ENCODE measurements at places on chromosomes 13 and 19.

DNA sequence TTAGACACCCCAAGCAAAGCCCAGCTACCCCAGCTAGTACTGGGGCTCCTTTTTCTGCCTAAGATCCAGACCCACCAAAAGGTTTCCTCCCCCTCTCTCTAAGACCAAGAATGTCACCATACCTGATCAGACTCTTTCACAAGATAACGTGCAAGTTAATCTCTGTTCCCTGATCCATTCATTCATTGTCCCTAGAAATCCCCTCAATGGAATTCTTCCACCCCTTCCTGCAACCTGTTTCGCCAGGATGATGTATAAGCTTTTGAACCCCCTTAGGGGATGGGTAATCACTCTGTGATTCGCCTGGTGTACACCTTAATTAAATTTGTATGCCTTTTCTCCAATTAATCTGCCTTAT, 17.3 kb upstream of the CLN5 start:
- DNase-seq, result no peak

DNA sequence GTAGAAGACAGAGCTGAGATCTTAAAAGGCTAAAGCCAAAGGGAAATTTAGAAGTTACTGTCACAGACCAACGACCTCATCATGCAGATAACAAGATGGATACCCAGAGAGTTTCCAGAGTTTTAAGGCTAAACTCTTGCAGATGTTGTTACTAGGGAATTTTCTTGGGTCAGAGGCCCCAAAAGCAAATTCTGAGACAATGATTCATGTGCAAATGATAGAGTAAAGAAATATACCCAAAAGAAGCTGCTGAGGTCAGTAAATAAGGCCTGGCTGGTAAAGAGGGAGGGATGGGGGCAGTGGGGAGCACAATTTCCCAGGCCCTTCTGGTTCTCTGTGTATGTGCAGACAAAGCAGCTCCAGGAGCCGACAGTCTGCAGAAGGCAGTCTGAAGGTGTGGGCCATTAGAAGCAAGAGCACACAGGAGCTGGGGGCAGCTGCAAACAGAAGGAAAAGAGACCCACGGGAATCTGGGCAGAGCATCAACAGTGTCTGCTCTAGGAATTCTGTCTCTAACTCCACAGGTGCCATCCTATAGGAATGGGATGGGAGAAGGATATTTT, 330.8 kb downstream of the TBC1D4 start:
- DNase-seq, result no peak

DNA sequence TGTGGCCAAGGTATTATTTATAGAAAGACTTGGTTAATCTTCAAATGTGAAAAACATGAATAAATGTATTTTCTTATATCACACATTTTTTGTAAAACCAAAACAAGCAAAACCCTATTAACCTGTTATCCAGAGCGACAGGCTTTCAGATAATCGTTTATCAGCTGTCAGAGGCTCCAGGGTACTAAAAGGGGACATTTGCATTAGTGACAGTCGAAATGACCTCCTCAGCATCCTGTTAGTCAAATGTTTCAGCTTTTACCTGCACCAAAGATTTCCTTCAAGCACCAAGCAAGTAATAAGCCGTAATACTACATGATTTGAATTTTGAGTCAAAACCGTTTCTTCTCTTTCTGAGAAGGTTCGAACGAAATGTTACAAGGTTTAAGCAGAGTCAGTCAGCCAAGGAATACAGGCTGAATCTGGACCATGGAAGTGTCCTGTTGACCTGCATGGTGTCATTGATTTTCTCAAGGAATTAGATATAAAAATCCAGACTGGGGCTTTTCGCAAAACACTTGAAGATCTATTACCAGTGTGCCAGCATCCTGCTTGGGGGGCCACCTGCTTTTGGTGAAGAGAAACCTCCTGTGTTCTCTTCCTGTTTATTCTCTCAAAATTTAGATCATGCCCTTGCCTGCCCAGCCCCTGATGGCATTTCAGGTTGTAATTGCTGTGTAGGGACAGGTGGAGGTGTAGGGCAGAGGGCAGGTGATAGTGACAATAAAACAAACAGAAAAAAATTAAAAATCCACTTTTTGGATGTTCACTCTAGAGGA, 11.3 kb upstream of the RFC3 start:
- no peak for DNase-seq

DNA sequence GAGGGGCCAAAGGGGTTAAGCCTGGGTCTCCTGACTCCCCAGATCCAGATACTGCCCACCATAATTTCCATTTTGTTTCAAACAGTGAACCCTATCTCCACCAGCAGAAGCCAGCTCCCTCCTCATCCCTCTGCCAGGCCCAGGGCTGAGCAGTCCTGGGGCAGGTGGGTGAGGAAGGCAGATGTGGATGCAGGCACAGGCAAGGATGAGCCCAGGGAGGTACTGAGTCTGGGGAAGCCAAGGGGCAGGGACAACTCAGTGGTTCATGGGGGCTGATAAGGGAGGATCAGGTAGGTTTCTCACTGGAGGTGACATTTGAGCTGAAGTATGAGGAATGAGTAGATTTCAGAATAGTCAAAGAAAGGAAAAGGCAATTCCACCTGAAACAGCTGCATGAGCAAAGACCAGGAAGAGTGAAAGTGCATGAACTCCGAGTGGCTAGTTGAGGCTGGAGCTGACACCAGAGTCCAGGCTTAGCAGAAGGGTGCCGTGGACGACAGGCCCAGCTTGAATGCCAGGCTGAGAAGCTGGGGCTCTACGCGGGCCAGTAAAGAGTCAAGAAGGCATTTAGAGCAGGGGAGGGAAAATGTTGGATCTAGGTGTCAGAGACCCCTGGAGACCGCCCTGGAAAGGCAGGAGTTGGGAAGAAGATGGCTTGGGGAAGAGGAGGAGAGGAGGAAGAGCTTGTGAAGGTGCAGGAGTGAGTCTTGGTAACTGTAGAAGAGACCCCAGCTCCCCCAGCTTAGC, 10.3 kb downstream of the CIC start:
- no peak for DNase-seq

GRCh38 chr13:37149380-37149779, 43.9 kb upstream of the CSNK1A1L start:
- DNase-seq, result no peak

All from CD4-positive, alpha-beta memory T cell (primary cell).